Immature natural killer cell (primary cell): ENCODE measurements at places on chromosomes 13 and 19. TPM values are rescaled to one million over a fixed set of nuclear protein-coding genes. Genes with fewer than 3 reads are reported as not detected.

DNA sequence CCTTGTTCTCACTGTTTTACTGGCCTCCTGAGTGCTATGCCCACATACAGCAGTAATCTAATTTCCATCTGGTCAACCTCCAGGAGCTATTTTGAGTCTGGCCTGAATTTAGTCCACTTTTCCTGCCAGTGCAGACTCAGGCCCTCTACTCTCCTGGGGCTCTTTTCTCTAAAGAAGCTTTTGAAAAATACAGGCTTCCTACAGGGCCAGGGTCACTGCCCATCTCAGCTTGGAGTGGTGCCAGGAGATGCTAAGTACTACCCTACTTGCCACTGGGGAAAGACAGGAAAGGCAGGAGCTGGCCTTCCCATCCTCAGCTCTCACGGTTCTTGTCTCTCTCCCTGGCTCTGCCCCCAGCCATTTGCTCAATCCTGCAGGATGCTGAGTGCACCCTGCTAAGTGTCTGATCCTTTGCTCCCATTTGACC is 101.7 kb upstream of the SERP2 start:
- DNase-seq: no peak
- no peak overlapping the region for H3K4me3 ChIP-seq

Gene ZNF726
- polyA plus RNA-seq: not detected

GRCh38 chr19:44611812-44612295 is 1.5 kb upstream of the IGSF23 start:
- H3K27ac ChIP-seq: no peak overlapping the region
- H3K27me3 ChIP-seq: peaks cover 3% of the 10 kb centered on the region
- no peak overlapping the region for H3K4me3 ChIP-seq
- no peaks in the 10 kb centered on the region for H3K36me3 ChIP-seq
- no peak for DNase-seq

DNA sequence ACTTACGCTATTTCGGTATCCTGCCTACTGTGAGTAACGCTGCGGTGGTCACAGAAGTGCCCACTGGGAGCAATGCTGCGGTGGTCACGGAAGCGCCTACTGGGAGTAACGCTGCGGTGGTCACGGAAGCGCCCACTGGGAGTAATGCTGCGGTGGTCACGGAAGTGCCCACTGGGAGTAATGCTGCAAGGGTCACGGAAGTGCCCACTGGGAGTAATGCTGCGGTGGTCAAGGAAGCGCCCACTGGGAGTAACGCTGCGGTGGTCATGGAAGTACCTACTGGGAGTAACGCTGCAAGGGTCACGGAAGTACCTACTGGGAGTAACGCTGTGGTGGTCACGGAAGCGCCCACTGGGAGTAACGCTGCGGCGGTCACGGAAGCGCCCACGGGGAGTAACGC is 52.1 kb upstream of the SOX1 start:
- H3K4me3 ChIP-seq: no peak overlapping the region
- H3K27ac ChIP-seq: no peak overlapping the region
- H3K36me3 ChIP-seq: no peaks in the 10 kb centered on the region
- no peak for DNase-seq

GRCh38 chr13:43482026-43482425 is 304.7 kb downstream of the ENOX1 start:
- no peak overlapping the region for H3K4me3 ChIP-seq
- no peaks in the 10 kb centered on the region for H3K27me3 ChIP-seq
- H3K27ac ChIP-seq: no peak overlapping the region
- no peaks in the 10 kb centered on the region for H3K36me3 ChIP-seq
- DNase-seq: no peak
- no peaks in the 10 kb centered on the region for H3K4me1 ChIP-seq

DNA sequence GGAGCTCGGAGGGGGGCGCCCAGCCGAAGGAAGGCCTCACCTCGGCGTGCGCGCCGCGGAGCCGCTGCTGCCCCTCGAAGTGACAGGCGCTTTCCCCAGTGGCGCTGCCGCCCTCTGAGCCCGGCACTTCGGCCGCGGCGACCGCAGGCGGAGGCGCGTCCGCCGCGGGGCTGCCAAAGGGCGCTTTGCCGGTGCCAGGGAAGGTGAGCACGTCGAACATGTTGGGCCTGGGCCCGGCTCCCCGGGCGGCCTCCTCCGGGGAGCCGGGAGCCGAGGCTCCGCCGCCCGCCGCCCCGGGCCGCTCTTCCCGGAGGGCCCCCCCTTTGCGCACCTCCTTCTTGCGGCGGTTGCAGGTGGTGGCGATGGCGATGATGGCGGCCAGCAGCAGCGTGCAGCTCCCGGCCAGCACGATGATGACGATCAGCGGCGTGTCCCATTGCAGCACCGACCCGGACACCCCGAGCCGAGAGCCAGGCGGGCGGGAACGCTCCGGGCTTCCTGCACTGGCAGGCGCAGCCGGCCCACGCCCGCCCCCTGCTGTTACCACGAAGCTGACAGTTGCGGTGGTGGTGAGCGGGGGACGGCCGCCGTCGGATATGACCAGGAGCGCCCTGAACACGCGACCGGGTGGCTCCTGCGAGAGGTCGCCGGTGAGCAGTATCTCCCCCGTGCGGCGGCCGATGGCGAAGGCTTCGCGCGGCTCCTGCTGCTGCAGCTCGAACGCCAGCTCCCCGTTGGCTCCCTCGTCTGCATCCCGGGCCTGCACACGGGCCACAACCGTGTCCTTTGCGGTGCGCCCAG is 2.5 kb downstream of the PCDH8 start:
- DNase-seq: no peak
- no peak overlapping the region for H3K4me3 ChIP-seq
- peaks cover 33% of the 10 kb centered on the region for H3K27me3 ChIP-seq
- H3K36me3 ChIP-seq: peaks cover 11% of the 10 kb centered on the region
- H3K4me1 ChIP-seq: peaks cover 18% of the 10 kb centered on the region

Gene DHRS12
- polyA plus RNA-seq: 9.7 TPM

DNA sequence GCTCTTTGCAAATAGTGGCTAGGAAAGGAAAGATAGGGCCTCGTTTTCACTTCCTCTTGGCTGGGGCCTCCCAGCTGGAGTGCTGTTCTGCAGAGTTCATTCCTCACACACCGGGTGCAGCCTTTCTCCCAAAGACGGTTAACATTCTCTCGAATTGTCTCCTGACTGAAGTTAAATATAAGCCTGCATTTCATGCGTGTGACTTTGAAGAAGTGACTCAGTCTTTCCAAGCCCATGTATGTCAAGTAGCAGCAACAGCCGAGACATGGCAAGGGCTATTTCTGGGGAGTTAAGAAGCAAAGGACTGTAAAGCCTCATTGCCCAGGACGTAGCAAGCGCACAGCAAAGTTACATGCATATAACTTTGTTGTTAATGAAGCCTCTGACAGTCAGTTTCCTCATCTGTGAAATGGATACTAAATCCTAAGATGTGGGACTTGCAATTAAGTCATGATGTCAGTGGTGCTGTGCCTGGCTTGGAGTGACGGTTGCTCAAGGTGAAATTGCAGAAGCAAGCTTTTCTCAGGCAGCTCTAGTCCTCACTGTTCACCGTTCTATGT is 502.4 kb downstream of the MYO16 start:
- peaks cover 38% of the 10 kb centered on the region for H3K4me1 ChIP-seq
- H3K36me3 ChIP-seq: no peaks in the 10 kb centered on the region
- H3K4me3 ChIP-seq: peak overlapping the region; percentile 18
- no peak for DNase-seq

Gene IL4I1
- polyA plus RNA-seq: 0.27 TPM

- H3K36me3 ChIP-seq: peaks cover 31% of the 10 kb centered on the region
- no peak overlapping the region for H3K27ac ChIP-seq
- no peak for DNase-seq
- H3K27me3 ChIP-seq: no peaks in the 10 kb centered on the region
- no peaks in the 10 kb centered on the region for H3K4me1 ChIP-seq
- H3K4me3 ChIP-seq: peak overlapping the region; percentile 18
These were observed 59.0 kb downstream of the SMARCA4 start for GRCh38 chr19:11019824-11020223.

Gene COMP
- polyA plus RNA-seq: not detected

GRCh38 chr13:96780105-96780504 is 214.2 kb downstream of the OXGR1 start:
- no peaks in the 10 kb centered on the region for H3K4me1 ChIP-seq
- H3K4me3 ChIP-seq: no peak overlapping the region
- H3K36me3 ChIP-seq: no peaks in the 10 kb centered on the region
- peaks cover 3% of the 10 kb centered on the region for H3K27me3 ChIP-seq
- DNase-seq: no peak

GRCh38 chr13:58949646-58950045 is 1214.1 kb downstream of the DIAPH3 start:
- no peaks in the 10 kb centered on the region for H3K36me3 ChIP-seq
- DNase-seq: no peak
- no peak overlapping the region for H3K4me3 ChIP-seq
- no peaks in the 10 kb centered on the region for H3K27me3 ChIP-seq
- no peak overlapping the region for H3K27ac ChIP-seq

DNA sequence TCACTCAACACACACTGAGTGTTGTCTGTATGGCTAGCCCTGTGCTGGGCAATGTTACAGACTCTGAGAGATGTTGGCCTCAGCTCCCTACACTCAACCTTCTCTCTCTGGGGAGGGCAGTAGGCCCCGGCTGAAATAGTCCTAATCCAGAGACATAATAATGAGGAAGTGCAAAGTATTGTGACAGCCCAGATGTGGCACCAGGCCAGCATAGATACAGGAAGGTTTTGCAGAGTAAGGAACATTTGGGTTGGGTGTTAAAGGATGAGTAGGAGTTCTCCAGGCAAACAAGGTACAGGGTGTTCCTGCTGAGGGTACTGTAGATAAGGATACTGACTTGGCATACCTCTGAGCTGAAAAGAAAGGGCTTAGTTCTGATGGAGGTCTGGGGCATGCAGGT is 2.4 kb downstream of the LIN7B start:
- H3K4me3 ChIP-seq: peak overlapping the region; percentile 56
- DNase-seq: no peak
- H3K27me3 ChIP-seq: peaks cover 7% of the 10 kb centered on the region
- no peaks in the 10 kb centered on the region for H3K36me3 ChIP-seq
- peak overlapping the region; percentile 11 for H3K27ac ChIP-seq
- H3K4me1 ChIP-seq: peaks cover 39% of the 10 kb centered on the region

DNA sequence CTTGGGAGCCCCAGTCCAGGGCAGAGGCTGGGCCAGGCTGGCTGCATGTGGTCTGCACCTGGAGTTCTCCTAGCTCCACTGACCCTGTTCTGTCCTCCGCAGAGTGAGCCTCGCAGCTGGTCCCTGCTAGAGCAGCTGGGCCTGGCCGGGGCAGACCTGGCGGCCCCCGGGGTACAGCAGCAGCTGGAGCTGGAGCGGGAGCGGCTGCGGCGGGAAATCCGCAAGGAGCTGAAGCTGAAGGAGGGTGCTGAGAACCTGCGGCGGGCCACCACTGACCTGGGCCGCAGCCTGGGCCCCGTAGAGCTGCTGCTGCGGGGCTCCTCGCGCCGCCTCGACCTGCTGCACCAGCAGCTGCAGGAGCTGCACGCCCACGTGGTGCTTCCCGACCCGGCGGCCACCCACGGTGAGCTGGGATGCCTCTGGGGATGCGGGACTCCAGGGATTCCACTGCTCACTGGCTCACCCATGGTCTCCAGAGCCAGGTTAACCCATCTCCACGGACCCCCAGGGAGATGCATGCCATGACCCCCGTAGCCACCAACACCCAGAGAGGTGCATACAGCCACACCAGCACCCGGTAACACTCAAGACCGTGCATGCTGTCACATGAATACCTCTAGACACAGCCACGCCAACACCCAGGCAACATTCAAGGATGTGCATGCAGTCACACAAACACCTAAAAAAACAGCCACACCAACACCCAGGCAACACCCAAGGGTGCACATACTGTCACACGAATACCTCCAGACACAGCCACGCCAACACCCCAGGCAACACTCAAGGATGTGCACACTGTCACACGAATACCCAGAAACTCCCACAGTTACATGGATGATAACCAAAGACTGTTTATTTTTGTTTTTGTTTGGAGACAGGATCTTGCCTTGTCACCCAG is 8.2 kb downstream of the PKN1 start:
- peak overlapping the region; percentile 95 for H3K4me3 ChIP-seq
- peaks cover 14% of the 10 kb centered on the region for H3K36me3 ChIP-seq
- H3K27ac ChIP-seq: peak overlapping the region; percentile 93
- H3K27me3 ChIP-seq: peaks cover 15% of the 10 kb centered on the region

DNA sequence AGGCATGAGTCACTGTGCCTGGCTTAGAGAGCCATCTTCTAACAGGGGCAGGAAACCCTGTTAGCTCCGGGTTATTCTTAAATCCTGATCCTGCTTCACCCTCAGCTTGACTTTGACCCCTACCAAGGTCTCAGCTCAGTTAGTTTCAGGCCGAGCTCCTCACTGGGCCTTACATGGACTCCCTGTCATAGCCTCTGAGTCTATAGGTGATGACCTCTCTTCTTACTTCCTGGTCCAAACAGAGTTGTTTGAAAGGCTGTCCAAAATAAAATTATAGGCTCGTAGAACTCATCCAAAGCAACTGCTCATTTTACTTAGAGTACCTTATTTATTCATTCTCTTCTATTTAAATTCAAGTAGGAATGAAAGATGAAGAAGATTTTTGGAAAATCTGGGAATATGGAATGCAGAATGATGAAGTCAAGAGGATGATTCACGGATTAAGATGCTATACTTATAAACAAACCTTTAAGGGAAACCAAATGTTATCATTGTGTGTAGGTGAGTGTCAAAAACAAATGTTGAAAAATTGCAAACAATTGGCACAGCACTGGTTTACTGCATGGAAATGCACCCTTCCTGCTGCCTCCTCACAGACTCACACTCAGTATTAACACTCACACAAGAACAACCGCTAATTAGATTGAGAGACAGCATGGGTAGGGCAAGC is 174.1 kb downstream of the RGCC start:
- H3K4me3 ChIP-seq: no peak overlapping the region
- no peaks in the 10 kb centered on the region for H3K27me3 ChIP-seq
- H3K36me3 ChIP-seq: no peaks in the 10 kb centered on the region
- no peaks in the 10 kb centered on the region for H3K4me1 ChIP-seq
- no peak overlapping the region for H3K27ac ChIP-seq

DNA sequence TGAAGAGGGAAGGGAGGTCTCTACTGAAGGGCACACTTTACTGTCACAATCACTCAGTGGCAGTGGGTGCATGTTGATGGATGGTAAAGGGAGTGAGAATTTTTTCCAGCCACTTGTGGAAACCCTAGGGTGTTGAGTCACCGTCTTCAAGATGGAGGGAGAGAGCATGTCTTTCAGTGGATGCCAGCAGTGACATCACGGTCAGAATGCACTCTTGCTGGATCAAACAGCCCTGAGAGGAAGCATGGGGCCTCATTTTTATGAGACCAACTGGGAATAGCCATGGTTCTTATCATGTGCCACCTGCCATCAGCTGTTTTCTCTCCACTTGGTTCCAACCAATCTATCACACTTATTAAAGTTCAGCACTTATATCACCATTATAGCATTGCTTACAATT is 182.5 kb downstream of the KCNRG start:
- H3K4me1 ChIP-seq: no peaks in the 10 kb centered on the region
- H3K27me3 ChIP-seq: no peaks in the 10 kb centered on the region
- H3K4me3 ChIP-seq: no peak overlapping the region
- DNase-seq: no peak
- H3K27ac ChIP-seq: no peak overlapping the region

GRCh38 chr13:29674532-29674931 is 79.0 kb upstream of the SLC7A1 start:
- DNase-seq: no peak
- H3K36me3 ChIP-seq: no peaks in the 10 kb centered on the region
- H3K27me3 ChIP-seq: peaks cover 5% of the 10 kb centered on the region
